ENCODE measurements at places on chromosomes 2 and 18.

DNA sequence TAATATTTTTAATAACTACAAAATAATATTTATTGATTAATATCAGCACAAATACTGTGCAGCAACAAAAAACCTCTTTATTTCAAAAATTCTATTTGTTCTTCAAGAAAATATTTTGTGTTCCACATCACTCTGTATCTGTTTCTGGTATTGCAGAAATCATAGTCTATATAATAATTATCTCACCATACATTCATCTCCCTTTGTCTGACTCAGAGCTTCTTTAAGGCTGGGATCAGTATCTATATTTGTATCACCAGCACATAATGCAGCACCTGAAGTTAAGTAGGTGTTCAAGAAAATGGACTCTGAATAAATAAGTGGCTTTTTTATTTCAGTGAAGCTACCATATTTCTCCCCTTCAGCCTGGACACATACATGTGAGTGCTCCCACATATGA is 1.6 kb upstream of the MARCHF4 start:
- no peak for DNase-seq
- H3K27ac ChIP-seq = peak overlapping the region; percentile 92
- no peak overlapping the region for H3K4me3 ChIP-seq
- H3K36me3 ChIP-seq = no peaks in the 10 kb centered on the region
- peaks cover 29% of the 10 kb centered on the region for H3K4me1 ChIP-seq

GRCh38 chr2:137021763-137022162 is 256.4 kb downstream of the THSD7B start:
- no peak overlapping the region for H3K4me3 ChIP-seq
- no peaks in the 10 kb centered on the region for H3K36me3 ChIP-seq
- no peak for DNase-seq
- no peaks in the 10 kb centered on the region for H3K27me3 ChIP-seq
- H3K4me1 ChIP-seq = no peaks in the 10 kb centered on the region

GRCh38 chr2:178306352-178307073 is 112.2 kb downstream of the OSBPL6 start:
- no peak overlapping the region for H3K4me3 ChIP-seq
- H3K4me1 ChIP-seq = peaks cover 6% of the 10 kb centered on the region
- DNase-seq = no peak
- H3K27me3 ChIP-seq = no peaks in the 10 kb centered on the region
- H3K27ac ChIP-seq = no peak overlapping the region

DNA sequence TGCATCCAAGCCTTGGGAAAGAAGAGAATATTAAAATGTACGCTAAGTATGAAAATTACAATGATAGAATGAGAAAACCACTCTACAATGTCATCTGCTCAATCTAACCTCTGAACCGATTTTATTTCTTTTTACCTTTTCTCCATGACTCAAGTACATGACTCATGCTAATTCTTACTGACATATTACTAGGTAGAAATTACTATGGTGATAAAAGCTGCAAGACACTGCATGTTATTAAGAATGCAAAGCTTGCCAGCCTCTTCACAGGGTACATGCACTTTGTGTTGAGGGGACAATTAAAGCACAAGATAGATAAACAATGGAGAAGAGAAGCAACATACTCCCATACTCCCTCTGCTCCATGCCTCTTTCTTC is 20.7 kb downstream of the SFT2D3 start:
- H3K27ac ChIP-seq = peak overlapping the region; percentile 49
- no peaks in the 10 kb centered on the region for H3K27me3 ChIP-seq
- H3K4me1 ChIP-seq = peaks cover 18% of the 10 kb centered on the region
- peaks cover 85% of the 10 kb centered on the region for H3K36me3 ChIP-seq
- no peak for DNase-seq

- peaks cover 3% of the 10 kb centered on the region for H3K36me3 ChIP-seq
- peak overlapping the region; percentile 70 for H3K27ac ChIP-seq
- no peaks in the 10 kb centered on the region for H3K27me3 ChIP-seq
- DNase-seq = peak; percentile 80
- no peak overlapping the region for H3K4me3 ChIP-seq
Measured at GRCh38 chr2:65377556-65378192, 54.7 kb downstream of the SPRED2 start.

GRCh38 chr18:63882333-63883141 is 5.0 kb upstream of the SERPINB2 start:
- H3K27ac ChIP-seq = peak overlapping the region; percentile 93
- no peak overlapping the region for H3K4me3 ChIP-seq
- DNase-seq = peak; percentile 74
- peaks cover 24% of the 10 kb centered on the region for H3K4me1 ChIP-seq

GRCh38 chr2:72665448-72665847 is 160.4 kb downstream of the EXOC6B start:
- no peaks in the 10 kb centered on the region for H3K36me3 ChIP-seq
- H3K4me3 ChIP-seq = no peak overlapping the region
- no peak for DNase-seq
- H3K27me3 ChIP-seq = no peaks in the 10 kb centered on the region
- H3K4me1 ChIP-seq = peaks cover 8% of the 10 kb centered on the region
- H3K27ac ChIP-seq = no peak overlapping the region

DNA sequence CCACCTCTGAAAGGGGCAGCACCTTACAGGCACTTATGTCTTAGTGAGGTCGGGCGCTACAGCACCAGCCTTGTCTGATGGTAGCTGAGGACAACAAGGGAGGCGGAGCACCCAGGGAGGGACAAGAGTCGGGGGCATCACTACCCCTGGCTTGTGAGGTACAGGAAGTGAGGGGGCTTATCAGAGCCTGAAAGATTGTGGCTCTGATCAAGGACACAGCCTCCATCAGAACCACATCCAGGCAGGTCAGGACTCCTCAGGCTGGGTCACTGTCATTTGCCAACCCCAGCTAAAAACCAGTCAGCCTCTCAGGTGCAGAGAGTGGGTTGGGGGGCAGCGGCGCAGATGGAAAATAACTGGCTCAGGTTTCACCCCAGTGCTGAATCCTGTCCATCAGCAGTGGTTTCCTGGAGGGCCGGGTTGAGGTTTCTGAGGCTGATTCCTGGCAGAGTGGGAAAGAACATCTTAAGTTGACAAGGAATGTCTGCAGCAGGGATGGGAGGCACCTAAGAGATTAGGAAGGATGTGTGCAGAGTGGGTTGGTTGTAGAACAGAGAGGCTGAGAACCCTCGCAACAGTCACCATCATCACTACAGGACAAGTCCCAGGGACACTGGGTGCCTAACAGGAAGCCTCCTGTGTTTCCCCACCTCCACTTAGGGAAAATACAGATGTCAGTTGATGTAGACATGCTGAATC is 45.3 kb downstream of the FBLN7 start:
- H3K27ac ChIP-seq = no peak overlapping the region
- DNase-seq = no peak
- no peaks in the 10 kb centered on the region for H3K36me3 ChIP-seq
- no peak overlapping the region for H3K4me3 ChIP-seq

DNA sequence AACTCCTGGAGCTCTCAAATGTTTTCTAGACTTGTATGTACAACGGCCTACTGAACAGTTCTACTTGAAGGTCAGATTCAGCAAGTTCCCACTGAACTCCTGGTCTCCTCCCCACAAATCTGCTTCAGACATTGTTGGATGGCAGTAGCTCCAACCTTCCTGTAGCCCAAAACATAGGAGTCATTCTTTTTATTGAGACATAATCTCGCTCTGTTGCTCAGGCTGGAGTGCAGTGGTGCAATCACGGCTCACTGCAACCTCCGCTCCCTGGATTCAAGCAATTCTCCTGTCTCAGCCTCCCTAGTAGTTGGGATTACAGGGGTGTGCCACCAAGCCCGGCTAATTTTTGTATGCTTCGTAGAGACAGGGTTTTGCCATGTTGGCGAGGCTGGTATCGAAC is 47.3 kb downstream of the QPCT start:
- no peaks in the 10 kb centered on the region for H3K27me3 ChIP-seq
- H3K27ac ChIP-seq = no peak overlapping the region
- no peaks in the 10 kb centered on the region for H3K36me3 ChIP-seq
- DNase-seq = no peak

GRCh38 chr2:60482222-60482621 is 71.2 kb downstream of the BCL11A start:
- no peak overlapping the region for H3K27ac ChIP-seq
- no peak overlapping the region for H3K4me3 ChIP-seq
- H3K27me3 ChIP-seq = no peaks in the 10 kb centered on the region

GRCh38 chr2:65737452-65738011 is 305.1 kb upstream of the SPRED2 start:
- DNase-seq = no peak
- no peak overlapping the region for H3K4me3 ChIP-seq
- H3K27ac ChIP-seq = no peak overlapping the region
- no peaks in the 10 kb centered on the region for H3K36me3 ChIP-seq

All from RWPE2 (cell line).